ENCODE measurements at places on chromosomes 16 and 17.

GRCh38 chr17:37838276-37838675 lies 85.9 kb upstream of the TBC1D3K start:
- DNase-seq = no peak

DNA sequence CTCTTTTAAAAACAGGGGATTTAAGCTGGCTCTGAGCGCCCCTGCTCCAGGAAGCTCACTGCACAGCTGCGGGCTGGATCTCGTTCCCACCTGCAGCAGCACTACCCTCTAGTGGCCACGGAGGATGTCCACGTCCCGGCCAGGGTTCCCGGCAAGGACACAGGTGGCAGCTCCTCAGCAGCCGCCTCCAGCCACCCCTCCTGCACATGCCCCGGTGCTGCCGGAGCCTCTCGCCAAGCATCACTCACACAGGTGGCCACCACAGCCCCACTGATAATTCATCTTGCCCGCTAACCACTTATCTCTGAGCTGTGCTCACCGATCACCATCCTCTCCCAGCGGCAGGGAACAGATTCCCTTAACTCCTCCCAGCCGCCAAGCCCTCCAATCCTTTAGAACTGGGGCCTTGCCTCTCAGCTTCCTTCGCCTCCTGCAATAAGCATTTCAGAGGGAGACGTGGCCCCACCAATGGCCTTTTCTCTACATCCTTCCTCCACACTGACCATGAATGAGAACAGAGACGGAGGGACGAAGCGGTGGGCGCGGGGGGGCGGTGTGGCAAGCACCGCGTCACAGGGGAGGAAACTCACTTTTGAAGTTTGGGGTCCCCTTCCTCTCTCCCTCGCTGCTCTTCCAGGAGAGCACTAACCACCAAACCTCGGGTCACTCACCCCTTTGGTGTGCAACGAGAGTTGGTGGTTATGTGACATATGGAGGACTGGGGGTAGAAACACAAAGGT lies 222.1 kb downstream of the RBFOX3 start:
- DNase-seq = peak; percentile 39

- no peak for DNase-seq
Measured at GRCh38 chr16:66470556-66470955, 43.5 kb downstream of the BEAN1 start.

- DNase-seq = no peak
Measured at GRCh38 chr17:41223821-41224220, 2.6 kb upstream of the KRTAP9-2 start.

DNA sequence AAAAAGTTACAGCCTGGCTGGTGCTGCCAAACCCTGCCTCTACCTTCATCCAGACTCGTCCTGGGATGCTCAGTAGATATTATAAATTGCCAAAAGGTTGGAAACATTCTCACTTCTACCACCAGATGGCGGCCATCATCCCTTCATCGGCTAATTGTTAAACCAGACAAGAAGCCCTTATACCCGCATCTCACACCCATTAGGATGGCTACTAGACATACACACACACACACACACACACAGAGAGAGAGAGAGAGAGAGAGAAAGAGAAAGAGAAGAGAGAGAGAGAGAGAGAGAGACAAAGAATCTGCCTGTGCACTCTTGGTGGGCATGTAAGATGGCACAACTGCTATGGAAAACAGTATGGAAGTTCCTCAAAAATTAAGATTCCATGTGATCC lies 15.0 kb upstream of the SCIMP start:
- peak; percentile 67 for DNase-seq

- DNase-seq = no peak
Measured at GRCh38 chr17:40457964-40458791, 14.9 kb downstream of the IGFBP4 start.

- no peak for DNase-seq
Measured at GRCh38 chr16:89408315-89408714, 82.0 kb downstream of the ANKRD11 start.

DNA sequence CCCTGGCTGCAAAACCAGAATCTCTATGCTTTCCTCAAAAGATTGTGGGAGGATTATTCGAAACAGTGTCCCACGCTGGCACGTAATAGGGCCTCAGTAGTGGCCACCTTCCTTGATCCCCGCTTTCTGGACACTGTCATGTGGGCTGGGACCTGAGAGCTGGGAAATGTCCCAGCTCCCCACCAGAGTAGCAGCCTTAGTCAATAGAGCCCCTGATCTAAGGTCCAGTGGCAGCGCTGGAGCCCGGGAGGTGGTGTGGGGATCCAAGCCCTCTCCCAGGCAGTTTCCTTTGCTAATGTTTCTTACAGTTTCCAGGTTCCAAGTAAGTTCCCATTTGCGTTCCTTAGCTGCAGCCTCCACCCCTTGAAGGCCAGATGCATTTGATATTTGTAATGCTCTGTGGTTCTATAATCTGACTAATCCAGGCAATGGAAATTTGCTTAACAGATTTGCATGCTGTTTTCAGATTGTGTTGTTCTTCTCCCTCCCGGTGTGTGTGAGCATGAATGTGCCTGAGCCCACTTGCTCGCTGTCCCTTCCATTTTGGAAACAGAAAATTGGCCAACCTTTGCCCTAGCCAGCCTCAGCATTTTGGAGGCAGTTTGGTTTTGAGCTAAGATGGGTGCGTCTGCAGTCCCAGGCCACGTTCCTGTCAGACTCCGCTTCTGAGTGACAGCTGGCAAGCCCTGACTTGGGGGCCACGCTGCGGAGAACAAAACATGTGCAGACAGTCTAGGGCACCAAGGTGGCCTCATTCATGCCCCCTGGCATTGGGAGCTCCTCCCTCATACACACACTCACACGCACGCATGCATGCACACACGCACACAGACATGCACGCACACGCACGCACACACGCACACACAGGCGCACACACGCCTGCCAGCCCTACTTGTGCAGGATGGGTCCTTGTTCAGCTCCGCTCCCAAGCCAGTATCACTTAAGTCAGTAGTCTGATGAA lies 69.4 kb downstream of the CCDC182 start:
- no peak for DNase-seq

GRCh38 chr17:72120642-72121163 lies at the start of gene SOX9:
TSS of gene SOX9 (plus strand) at chr17:72121020. CDS start at chr17:72121392, 372 bp downstream.
- peak; percentile 97 for DNase-seq

DNA sequence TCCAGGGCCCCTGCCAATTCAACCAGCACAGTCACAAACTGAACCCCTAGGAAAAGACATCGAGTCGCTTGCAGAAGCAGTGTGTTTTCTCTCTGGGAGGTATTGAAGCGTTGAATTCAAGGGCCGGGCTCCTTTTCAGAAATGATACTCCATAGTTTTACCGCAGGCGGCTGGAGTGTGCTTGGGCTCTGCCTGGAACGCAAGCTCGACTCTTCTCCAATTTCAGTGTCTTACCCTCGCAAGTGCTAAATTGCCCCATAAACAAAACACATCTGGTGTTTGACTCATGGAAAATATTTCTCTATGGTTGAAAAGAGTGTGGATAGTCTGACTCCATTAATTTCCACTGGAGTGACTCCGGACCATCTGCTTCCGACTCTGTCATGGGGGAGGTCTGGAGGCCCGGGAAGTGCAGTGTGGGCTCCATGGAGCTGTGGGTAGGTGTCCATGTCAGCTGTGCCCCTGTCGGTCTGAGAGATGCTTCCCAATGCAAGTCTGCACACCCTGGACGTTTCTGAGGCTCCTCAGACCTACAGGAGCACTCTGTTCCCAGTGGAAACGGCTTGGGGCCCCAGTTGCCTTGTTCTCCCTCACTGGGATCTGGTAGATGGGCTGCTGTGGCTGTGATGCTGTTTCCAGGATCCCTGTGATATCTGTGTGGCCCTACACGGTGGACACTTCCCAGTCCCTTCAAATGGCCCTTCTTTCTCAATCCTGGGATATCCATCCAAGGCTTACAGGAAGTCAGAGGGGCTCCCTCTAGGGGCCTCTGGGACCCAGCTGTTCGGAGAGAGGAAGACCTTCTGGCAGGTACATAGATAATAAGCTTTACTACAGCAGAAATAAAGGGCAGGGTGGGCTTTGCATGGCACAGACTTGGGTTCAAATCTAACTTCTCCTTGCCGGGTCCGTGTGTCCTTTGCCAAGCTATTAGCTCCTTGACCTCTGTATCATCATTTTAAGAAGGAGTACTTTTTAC lies 119.8 kb upstream of the CDH13 start:
- no peak for DNase-seq
